Sigmoid colon (tissue), 7 donors: ENCODE measurements at places on chromosomes 1 and 21. TPM values are rescaled to one million over a fixed set of nuclear protein-coding genes. Genes with fewer than 3 reads are reported as not detected.
A peak's percentile ranks its signal among the peaks of the same experiment; 100 is the strongest.

The HES2 gene
- not detected for total RNA-seq

The AMY1C gene
- not detected for total RNA-seq

- H3K36me3 ChIP-seq, result no peaks in the 10 kb centered on the region
- no peaks in the 10 kb centered on the region for H3K4me1 ChIP-seq
- DNase-seq, result no peak
Measured at GRCh38 chr1:210646258-210646616, 317.5 kb downstream of the HHAT start.

DNA sequence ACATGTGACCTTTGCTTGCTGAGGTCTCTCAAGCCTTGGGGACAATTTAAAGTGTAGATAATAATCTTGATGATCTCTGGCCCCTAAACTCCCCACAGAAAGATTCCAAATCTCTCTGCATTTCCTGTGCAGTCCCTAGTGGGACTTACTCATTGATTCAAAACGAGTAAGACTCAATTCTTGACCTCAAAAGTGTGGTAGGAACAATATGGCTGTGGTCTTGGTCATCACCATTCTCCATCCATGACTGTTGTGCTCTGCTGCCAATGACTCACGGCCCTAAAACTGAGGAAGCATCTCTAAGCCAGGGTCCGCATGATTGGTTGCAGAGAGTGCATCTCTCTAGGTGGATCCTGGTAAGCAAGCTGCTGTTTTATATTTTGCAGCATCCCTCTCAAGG lies 268.0 kb downstream of the PTGER3 start:
- H3K4me3 ChIP-seq, result no peak overlapping the region
- no peak for DNase-seq
- no peak overlapping the region for H3K27ac ChIP-seq
- no peaks in the 10 kb centered on the region for H3K27me3 ChIP-seq

- no peak for DNase-seq
- H3K4me3 ChIP-seq, result no peak overlapping the region
- no peaks in the 10 kb centered on the region for H3K27me3 ChIP-seq
- peak overlapping the region; percentile 51 for H3K27ac ChIP-seq
- no peaks in the 10 kb centered on the region for H3K4me1 ChIP-seq
- H3K36me3 ChIP-seq, result peaks cover 18% of the 10 kb centered on the region
Measured at GRCh38 chr1:206588492-206588891, 23.8 kb downstream of the EIF2D start.

DNA sequence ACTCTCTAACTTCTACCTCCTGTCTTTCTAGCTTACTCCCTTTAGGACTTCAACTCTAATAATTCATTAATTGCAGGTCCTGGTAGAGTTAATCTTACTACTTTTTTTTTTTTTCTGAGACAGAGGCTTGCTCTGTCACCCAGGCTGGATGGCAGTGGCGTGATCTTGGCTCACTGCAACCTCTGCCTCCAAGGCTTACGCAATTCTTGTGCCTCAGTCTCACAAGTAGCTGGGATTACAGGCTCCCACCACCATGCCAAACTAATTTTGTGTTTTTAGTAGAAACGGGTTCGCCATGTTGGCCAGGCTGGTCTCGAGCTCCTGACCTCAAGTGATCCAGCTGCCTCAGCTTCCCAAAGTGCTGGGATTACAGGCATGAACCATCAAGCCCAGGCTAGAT lies 15.7 kb downstream of the BTBD8 start:
- H3K27ac ChIP-seq, result no peak overlapping the region
- no peak overlapping the region for H3K4me3 ChIP-seq
- H3K4me1 ChIP-seq, result no peaks in the 10 kb centered on the region
- DNase-seq, result no peak
- H3K36me3 ChIP-seq, result no peaks in the 10 kb centered on the region

DNA sequence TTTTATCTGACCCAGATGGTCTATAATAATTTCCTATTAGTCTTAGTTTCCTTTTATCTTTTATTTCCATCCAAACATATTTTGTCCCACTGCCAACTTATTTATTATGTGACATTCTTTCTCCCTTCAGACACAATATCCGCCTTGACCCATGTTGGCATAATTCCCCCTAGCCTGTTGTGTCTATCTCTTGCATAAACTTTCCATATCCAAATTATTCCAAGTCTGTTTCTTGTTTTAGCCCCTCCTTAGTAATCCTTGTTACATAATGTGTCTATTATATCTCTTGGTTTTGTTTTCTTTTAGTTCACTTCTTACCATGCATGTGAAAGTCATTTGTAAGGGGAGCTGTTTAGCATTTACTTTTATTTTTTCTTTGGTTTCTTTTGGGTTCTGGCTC lies 81.6 kb upstream of the CACHD1 start:
- no peaks in the 10 kb centered on the region for H3K36me3 ChIP-seq
- no peak for DNase-seq
- no peak overlapping the region for H3K27ac ChIP-seq
- H3K27me3 ChIP-seq, result no peaks in the 10 kb centered on the region

- H3K27ac ChIP-seq, result no peak overlapping the region
- H3K4me3 ChIP-seq, result no peak overlapping the region
- H3K27me3 ChIP-seq, result no peaks in the 10 kb centered on the region
- DNase-seq, result no peak
Measured at GRCh38 chr1:216750961-216751360, 27.7 kb upstream of the ESRRG start.

GRCh38 chr1:89518221-89518631 lies 6.4 kb upstream of the LRRC8B start:
- no peak for DNase-seq
- H3K27ac ChIP-seq, result no peak overlapping the region
- H3K27me3 ChIP-seq, result no peaks in the 10 kb centered on the region
- no peak overlapping the region for H3K4me3 ChIP-seq
- no peaks in the 10 kb centered on the region for H3K4me1 ChIP-seq

DNA sequence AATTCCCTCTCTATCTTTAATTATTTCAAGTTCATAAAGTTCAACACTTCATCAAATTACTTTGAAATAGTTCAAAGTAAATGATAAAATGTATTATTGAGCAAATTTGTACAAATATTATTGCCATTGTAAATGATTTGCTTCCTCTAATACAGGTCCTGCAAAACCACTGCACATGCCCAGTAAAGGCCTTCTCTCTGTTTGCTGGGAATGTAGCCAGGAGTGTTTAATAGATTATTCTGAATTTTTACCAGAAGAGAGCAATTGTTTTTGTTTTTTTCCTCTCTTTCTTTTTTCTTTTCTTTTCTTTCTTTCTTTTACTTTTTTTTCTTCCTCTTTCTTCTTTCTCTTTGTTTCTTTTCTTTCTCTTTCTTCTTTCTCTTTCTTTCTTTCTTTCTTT lies 486.3 kb downstream of the PTBP2 start:
- DNase-seq, result no peak
- H3K4me3 ChIP-seq, result no peak overlapping the region
- no peaks in the 10 kb centered on the region for H3K27me3 ChIP-seq
- no peaks in the 10 kb centered on the region for H3K36me3 ChIP-seq
- H3K4me1 ChIP-seq, result peaks cover 20% of the 10 kb centered on the region
